ENCODE measurements at places on chromosomes 2 and 18.

DNA sequence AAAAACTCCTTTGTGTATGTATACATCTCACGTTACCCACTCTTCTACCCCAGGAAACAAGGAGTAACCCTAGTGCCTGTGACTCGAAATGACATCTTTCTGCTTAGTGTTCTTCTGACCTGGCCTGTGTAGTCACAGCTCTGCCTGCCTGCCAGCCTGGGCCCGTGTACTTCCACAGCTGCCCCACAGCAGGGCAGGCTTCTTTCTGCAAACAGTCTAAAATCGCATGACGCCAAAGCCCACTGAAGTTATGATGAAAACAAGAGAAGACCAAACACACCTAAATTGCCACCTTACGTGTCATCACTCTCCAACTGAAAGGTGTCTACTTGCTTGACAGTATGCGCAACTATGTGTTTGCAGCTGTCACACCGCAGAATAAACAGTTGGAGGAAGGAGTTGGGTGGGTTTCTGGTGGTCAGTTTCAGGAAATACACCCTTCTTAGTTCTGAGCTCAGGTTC is 1.5 kb downstream of the GAREM1 start:
- DNase-seq, result peak; percentile 28

DNA sequence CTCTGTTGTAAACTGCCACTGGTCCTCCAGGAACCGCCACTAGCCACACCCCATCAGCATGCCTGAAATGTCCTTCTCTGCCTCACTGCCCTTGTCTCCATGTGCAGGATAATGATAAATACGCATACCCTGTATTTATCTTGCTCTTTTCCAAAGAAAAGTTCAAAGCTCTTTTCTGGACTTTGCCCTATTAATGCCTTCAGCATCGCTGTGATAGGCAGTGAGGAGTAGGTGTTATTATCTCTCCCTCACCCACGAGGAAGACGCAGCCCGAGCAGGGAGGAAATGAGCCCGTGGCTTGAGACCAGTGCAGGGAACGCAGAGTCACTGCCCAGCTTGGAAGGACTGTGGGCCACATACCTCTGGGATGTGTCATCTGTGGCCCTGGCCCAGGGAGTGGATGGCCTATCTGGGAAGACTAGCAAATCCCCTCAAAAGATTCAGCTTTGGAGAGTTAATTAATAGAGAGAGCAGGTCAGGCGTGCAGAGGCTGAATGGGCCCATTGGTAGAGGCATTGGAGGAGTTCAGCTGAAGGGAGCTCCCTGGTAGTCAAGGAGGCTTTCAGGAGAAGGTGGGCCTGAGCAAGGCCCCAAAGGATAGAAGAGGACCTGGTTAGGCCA is 39.5 kb upstream of the MCFD2 start:
- no peak for DNase-seq

DNA sequence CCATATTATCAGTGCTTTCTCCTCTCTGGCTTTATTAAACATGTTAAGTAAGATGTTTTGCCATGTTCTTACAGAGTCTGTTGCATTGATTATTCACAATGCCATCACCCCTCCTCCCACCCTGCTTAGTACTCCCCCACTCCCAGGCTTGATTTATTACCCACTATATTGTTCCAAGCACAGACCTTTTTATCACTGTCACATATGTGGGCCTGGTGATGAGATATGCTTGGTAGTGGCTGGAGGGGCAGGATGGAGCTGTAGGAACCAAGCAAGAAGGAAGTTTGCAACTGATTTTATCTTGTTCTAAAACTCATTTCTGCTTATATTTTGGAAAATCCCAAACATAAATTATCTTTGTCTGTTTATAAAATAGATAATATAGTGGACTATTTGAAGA is 748.2 kb upstream of the CELF4 start:
- DNase-seq, result no peak

- DNase-seq, result no peak
These were observed 46.8 kb upstream of the ANKRD62 start for GRCh38 chr18:12046751-12047335.

DNA sequence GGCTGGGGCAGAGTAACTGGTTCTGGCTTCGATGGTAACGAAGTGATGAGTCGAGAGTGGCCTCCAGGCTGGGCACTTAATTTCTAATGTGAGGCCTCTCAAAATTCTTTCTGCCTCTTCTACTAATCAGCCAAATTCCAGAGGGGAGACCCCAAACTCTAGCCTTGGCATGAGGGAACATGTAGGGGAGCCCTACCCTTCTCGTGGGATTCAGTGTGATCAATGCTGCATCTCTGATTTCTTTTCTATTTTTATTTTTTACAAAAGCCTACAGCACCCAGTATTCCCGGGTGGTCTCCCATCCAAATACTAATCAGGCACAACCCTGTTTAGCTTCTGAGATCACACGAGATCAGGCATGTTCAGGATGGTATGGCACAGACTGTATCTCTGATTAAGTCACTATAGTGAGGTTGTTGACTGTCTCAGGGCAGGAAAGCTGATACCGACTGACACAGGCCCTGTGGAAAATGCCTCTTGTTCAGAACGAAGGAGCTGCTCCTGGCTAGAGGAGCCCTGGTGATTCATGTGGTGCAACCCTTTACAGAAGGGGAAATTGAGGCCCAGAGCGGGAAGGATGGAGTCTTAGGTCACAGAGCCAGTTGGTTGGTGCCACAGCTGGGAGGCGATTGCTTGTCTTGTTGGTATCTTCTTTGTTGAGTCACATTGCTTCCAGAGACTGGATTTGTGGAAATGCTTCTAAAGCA is 126.3 kb upstream of the HS6ST1 start:
- no peak for DNase-seq

GRCh38 chr18:21831413-21831831 is 90.8 kb downstream of the MIB1 start:
- no peak for DNase-seq

DNA sequence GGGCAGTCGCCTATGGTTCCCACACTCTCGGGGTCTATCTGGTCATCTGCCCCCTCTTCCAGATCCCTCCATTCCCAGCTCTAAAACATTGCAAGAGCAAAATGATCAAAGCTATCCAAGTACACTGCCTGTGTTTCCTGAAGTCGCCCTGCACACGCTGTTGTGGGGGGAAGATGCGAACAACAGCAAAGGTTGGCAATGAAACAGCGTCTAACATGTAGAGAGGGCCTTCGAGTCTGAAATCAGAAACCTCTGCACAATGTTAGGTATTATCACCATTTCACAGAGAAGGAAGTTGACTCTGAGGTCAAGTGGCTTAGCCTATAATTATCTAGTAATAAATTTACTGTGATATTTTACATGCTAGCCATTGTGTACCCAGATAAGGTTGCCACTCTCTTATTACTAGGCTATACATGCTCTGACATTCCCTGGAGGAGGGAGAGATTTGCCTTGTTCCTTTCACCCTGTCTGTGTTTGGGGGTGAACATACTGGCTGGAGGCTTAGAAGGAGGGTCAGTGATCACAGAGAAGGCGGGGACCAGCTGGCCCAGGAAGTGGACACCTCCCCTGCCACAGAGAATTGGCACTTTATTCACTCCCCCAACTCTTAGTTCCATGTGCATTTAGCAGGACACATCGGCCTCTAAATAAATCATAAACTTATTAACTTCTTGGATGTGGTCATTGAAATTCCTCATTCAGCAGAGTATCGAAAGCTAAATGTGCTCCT is 36.8 kb downstream of the KCTD1 start:
- DNase-seq, result no peak

DNA sequence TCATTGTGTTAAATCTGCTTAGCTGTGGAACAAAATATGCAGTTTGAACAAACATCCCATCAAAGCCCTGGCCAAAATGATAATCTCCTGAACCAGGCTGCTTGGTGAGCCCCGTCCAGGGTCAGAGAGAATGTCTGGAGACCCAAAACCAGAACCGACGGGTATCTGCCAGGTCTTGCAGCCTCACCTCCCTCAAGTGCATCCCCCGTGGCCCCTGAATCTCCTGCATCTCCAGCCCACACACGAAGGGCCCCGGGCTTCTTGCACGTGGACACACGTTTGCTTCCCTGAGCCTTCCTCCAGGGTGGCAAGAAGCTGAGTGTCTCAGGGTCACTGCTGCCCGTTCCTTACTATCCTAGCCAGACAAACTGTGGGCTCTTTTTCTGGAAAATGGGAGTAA is 50.5 kb upstream of the PXDN start:
- no peak for DNase-seq

GRCh38 chr18:79965119-79965902 is 868 bp downstream of the HSBP1L1 start:
- DNase-seq, result peak; percentile 59

DNA sequence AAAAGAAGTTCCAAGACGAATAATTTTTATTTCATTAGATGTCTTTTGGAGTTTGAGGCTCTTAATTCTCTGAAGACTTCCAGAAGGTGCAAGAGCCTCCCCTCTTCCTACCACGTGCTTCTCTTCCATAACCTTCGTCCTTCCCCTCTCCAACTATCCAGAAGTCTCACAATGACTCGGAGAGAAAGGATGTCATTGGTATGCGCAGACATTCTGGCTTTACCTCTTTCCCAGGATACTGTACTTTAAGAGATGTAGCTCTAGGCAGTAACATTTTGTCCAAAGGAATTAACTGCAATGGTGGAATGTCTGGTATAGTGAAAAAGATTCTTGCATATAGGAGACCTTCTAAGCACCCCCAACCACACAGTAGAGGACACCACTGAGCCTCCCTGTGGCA is 249.0 kb upstream of the OSR1 start:
- DNase-seq, result no peak

DNA sequence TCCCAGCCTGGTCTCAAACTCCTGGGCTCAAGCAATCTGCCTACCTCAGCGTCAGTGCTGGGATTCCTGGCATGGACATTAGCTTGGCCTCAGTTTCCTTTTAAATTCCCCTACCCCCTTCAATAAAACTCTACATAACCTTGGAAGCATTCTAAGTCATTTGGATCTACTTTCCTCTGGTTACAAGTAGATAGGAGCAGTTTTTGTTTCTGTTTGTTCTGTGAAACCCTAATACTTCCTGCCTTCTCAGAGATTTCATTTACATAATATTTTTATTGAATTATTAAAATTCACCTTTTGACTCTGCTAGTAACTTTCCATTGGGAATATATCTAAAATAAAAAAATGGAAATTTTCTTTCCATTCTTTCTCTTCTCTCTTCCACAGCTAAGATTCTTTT is 25.9 kb downstream of the GIGYF2 start:
- no peak for DNase-seq

GRCh38 chr18:76361219-76361618 is 133.8 kb downstream of the ZNF516 start:
- DNase-seq, result no peak

GRCh38 chr2:160936044-160936806 is 224.0 kb upstream of the TANK start:
- no peak for DNase-seq

DNA sequence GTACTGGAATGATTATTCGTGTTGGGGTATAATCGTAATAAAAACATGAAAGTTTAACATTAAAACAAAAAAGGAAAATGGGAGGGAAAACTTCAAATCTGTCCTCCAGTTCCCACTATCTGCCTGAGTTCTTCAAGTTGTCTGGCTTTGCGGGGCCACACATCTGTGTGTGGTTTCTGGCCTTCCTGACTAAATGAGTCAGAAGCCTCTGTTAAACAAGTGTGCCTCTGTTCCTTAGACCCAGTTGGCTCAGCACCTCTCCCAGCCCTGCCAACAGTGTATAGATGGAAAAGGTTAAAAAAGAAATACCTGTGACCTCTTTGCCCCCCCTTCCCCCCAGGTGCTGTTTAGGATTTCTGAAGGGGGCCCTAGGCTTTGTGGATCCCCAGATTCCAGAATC is 30.2 kb downstream of the XDH start:
- peak; percentile 25 for DNase-seq

- no peak for DNase-seq
These were observed 5.3 kb downstream of the LOXL3 start for GRCh38 chr2:74548285-74548899.

GRCh38 chr18:57211776-57212175 is 64.9 kb downstream of the BOD1L2 start:
- DNase-seq, result no peak

- DNase-seq, result peak; percentile 70
These were observed 25.3 kb upstream of the STAM2 start for GRCh38 chr2:152200565-152201465.

- DNase-seq, result no peak
These were observed 39.5 kb upstream of the NPAS2 start for GRCh38 chr2:100780203-100781008.

DNA sequence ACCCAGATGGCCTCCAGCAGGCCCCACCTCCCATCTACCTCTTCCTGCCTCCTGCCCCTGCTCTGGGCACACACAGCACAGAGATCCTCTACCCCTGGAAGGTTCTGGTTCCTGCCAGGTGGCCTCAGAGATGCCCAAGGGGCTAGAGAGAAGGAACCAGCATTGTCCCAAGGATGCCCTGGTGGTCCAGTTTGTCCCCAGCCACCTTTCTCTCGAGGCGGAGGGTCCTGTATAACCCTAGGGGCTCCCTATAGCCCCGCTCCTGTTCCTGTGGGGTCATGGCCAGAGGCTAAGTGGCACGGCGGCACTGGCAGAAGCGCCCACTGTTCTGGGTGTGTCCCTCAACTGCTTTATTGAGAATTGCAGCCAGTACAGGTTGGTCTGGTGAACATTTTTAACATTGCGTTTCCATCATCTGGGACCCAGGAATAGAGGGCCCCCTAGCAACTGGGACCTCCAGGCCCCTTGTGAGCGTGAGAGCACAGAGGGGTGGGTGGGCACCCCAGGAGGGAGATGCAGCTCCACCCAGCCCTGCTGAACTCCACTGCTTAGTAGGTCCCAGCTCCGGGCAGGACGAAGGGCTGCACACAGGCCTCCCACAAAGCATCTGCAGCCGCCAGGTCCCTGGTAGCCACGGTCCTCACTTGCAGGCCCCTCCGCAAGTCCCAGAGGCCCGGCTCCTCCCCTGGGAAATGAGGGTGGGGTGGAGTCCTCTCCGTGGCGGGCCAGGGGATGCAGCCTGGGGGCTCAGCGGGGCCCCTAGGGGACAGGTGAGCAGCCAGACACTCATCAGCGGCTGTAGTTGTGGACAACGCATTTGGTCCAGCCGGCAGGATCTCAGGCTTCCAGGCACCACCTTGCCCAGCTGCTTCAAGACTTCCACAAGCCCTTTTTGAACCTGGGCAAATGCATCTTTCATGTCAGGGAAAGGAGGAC is 33.1 kb downstream of the GPC1 start:
- peak; percentile 2 for DNase-seq

- no peak for DNase-seq
These were observed 183.1 kb downstream of the STK39 start for GRCh38 chr2:168064011-168064998.

GRCh38 chr2:185161701-185162100 is 563.4 kb downstream of the ZNF804A start:
- no peak for DNase-seq

- no peak for DNase-seq
These were observed 1278.4 kb upstream of the PIK3C3 start for GRCh38 chr18:40676668-40677067.

GRCh38 chr18:45775241-45775676 is 50.2 kb upstream of the SIGLEC15 start:
- DNase-seq, result peak; percentile 85

GRCh38 chr2:219739066-219739465 is 111.6 kb downstream of the SLC4A3 start:
- DNase-seq, result no peak

- no peak for DNase-seq
These were observed 409.8 kb downstream of the ZNF521 start for GRCh38 chr18:24942144-24942543.

- DNase-seq, result no peak
These were observed 57.5 kb downstream of the HS1BP3 start for GRCh38 chr2:20593072-20594034.

Measured in activated CD4-positive, alpha-beta T cell treated with anti-CD3 and anti-CD28 coated beads for 36 hours (primary cell).